ENCODE measurements at places on chromosomes 2 and 18.

GRCh38 chr2:1840046-1840445 is 95.7 kb upstream of the PXDN start:
- no peak for DNase-seq

DNA sequence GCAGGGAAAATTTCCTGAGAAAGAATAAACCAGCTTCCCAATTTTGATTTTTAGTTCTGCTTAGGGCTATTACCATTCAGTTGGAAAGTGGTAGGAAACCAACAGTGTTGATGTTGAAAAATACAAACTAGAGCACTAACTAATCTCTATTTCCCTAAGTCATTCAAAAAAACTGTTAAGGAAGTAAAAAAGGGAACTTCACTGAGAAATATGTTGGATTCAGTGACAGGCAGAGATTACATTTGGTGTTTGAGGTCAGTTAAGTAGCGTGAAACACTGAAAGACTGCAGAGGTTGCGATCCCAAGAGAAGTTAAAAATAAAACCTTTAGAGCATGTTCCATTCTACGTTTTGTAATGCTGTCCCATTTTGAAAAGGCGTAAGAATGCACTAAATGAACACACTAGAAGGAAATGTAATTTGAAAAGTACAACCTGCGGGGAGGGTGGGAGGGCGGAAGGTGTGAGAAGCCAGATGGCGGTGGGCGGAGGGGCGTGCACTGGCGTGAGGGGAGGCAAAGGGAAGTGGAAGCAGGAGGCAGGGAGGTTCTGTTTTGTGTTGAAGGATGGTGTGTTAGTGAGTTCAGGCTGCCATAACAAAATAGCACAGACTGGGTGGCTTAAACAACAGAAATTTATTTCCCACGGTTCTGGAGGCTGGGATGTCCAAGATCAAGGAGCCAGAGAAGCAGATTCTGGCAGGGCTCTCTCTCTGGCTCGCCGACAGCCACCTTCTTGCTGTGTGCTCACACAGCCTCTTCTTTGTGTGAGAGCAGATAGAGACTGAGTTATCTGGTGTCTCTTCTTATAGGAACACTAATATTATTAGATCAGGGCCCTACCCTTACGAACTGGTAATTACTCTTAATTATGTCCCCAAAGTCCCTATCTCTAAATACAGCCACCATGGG is 94.3 kb upstream of the KCTD1 start:
- DNase-seq = no peak

DNA sequence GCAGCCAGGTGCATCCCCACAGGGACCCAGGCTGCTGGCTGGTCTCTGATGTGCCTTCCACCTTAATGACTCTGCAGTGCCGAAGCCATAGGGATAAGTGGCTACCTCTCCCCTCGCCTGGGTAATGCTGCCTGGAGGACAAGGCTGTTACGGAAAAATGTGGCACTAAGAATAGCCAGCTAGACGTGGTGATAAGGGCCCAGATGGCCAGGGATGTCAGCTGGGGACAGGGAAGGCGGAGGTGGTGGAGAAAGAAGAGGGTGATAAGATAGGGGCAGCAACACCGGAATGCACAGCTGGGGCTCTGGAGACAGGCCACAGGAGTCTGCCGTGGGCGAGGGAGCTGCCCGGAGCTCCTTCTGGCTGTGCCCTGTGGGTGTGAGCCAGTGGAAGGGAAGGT is 170.6 kb downstream of the FHOD3 start:
- no peak for DNase-seq

DNA sequence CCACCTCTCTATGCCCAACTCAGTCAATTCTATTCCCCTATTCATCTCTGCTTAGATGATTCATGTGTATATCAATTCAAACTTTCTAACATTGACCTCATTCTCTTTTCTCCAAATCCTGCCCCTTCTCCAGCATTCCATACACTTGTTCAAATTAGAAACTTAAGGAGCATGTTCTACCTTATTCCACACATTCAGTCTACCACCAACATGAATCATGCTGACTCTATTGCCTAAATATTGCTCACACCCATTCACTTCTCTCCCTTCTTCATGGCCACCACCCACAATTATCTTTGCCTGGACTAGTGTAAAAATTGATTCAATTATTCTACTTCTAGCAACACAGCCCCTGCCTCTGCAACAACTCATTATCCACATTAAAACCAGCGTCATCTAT is 147.5 kb downstream of the VWC2L start:
- DNase-seq = no peak

DNA sequence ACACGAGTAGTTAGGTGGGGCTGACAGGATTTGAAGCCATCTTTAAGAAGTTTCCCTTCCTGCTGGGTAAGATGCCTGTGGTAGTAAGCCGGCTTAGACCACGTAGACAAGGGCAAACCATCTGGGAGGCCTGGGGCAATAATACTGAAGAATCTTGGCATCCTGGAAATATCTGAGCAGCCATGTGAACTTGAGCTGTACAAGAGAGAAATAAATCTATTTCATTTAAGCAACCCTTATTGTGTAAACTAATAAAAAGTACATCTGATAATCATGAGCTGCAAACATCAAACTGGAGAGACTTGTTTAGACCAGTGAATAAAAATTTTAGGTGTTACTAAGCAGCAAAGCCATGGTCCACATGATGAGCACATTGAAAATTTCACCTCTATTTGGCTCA is 11.4 kb upstream of the CETN1 start:
- DNase-seq = no peak

GRCh38 chr2:190335225-190335559 is 8.2 kb upstream of the INPP1 start:
- DNase-seq = no peak

DNA sequence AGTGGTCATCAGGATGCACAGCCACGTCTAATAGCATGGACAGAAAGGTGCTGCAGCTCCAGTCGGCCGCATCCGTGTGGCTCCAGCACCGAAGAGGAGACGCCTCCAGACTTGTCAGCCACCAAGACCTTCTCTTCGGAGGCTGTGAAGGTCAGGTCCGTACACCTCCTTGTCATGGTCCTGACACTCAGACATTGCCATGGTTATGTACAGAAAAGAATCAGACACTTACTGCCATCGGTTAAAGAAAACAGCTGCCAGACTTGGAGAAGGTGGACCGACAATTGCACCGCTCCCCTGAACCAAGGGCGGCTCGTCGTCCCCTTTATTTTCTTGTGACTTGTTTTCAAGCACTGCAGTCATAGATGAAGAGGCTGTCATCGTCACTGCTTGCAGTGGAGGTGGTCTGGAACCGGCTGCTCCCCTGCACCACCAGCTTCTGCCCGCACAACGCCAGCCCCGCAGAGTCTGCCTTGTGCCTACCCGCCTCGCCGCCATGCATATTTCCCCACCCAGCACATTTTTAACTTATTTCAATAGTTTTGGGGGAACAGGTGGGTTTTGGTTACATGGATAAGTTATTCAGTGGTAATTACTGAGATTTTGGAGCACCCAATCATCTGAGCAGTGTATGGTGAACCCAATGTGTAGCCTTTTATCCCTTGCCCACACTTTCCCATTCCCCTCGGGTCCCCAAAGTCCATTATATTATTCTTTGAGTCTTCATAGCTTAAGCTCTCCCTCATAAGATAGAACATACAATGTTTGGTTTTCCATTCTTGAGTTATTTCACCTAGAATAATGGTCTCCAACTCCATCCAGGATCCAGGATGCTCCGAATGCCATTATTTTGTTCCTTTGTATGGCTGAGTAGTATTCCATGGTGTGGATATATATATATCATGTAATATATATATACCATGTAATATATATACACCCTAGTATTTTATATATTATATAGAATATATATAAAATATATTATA is 18.1 kb downstream of the FBXO48 start:
- DNase-seq = no peak

- peak; percentile 10 for DNase-seq
Measured at GRCh38 chr2:12005886-12006681, 259.7 kb downstream of the LPIN1 start.

DNA sequence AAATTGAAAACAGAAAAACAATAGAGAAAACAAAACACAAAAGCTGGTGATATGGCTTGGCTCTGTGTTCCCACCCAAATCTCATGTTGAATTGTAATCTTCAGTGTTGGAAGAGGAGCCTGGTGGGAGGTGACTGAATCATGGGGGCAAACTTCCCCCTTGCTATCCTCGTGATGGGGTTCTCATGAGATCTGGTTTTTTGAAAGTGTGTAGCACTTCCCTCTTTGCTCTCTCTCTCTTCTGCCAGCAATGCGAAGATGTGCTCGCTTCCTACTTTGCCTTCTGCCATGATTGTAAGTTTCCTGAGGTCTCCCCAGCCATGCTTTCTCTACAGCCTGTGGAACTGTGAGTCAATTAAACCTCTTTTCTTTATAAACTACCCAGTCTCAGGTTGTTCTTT is 112.3 kb upstream of the UXS1 start:
- DNase-seq = no peak

- DNase-seq = no peak
Measured at GRCh38 chr2:67900826-67901225, 162.0 kb downstream of the C1D start.

GRCh38 chr2:18597618-18598017 is 8.2 kb upstream of the NT5C1B start:
- no peak for DNase-seq

DNA sequence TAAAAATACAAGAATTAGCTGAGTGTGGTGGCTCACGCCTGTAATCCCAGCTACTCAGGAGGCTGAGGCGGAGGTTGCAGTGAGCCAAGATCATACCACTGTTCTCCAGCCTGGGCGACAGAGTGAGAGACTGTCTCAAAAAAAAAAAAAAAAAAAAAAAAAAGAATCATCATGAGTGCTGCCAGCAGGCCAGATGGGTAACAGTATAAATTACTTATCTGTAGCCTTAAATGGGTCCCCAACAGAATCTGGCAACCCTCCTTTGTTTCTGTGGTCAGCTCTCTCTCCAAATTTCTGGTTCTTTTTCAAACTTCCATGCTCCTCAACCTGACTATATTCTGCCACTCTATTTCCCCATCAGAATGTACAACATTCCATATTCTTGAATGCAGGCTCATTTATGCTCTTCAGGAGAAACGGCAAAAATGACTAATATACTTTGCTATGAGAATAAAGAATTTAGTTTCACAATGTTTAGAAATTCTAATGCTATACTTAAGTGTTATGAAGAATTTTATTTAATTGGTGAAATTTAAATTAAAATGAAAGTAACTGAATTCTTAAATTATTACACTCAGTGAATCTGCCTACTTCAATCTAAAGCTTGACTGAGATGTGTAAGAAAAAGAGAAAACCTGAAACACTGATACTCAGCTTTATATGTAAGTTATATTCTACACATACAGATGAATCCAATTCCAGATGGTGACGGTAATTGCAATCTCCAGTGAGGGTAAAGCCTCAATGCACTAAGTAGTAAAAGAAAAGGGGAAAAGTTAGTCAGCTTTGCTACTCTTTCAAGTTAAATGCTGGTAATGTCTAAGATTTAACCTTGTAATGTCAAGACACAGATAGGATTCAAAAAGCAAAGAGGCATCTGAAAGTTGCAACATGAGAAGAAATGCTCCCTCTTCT is 24.8 kb downstream of the LPIN2 start:
- DNase-seq = no peak

GRCh38 chr18:47893047-47893446 is 37.4 kb downstream of the SMAD2 start:
- DNase-seq = no peak

DNA sequence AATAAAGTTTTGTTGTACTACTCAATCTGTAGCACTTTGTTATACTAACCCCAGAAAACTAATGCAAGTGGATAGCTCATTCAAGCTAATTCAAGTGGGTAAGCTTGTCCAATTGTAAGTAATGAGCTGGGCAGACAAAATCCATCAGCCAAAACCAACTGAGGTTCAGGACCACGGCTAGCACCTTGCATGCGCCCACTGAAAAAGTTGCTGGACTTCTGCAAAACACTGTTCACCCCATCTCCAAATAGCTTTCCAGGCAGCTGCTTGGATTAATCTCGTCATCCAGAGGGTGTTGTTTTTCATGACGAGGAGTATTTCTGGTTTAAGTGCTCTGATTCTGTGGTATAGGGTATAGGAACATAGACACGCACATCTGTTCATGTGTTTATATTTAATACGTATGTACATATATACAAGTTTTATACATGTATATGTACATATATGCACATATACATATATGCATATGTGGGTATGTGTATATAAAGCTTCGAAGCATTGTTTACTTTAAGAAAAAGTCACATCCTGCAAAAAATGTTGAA is 307.5 kb downstream of the GALR1 start:
- no peak for DNase-seq

GRCh38 chr2:96923810-96924774 is 54.2 kb upstream of the SEMA4C start:
- peak; percentile 23 for DNase-seq
